Stimulated activated CD8-positive, alpha-beta memory T cell treated with anti-CD3 and anti-CD28 coated beads, Interleukin-7, amount 100 ng/mL, for 48 hours (primary cell): ENCODE measurements at places on chromosomes 2 and 18.

GRCh38 chr2:71788186-71788525, 334.8 kb downstream of the DYSF start:
- DNase-seq: no peak

- DNase-seq: no peak
Measured at GRCh38 chr2:28049416-28049815, 158.9 kb downstream of the BABAM2 start.

DNA sequence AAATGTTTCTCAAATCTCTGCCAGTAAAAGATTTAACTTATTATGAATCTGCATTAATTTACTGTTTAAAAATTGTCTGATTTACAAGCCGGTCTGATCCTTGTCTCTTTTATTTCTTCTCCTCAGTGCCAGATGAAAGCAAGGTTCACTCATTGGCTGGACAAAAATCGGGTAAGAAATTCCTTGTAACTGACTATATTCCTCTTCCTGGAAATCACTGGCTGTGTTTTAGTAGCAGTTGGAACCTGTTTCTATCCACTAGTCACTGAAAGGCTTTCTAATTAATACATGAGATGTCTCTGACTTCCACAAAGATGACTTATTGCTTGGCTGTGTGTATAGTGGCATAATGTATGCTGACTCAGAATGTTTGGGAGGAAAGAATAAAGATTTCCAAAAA, 436.6 kb upstream of the NRP2 start:
- DNase-seq: no peak

DNA sequence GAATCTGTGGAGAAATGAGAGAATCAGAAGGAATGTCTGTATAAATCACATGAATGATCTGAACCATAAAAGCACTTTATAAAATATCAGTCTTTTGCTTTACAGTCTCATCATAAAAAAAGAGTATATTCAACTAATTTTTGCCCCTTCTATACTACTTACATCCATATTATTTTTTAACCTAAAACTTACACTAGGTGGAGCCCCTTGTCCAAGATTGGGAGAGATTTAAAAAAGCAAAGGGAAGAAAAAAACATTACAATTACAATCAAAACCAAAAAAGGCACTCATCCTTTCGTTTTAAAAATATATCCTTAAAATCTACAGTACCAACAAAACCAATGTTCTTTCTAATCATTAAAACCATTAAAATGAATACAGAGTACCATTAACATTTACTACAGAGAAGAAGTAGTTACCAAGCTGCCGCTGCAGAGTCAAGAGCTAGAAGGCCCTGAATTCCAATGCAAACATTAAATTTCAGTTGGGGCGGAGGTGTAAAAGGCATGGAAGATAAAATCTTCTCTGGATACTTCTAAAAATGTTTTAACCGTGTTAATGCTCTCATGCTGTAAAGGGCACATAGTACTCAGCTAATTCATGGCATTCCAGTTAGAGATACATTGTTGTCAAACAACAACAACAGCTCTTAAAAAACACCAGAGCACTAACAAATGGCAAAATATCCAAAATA, 56.7 kb upstream of the EPB41L3 start:
- no peak for DNase-seq

DNA sequence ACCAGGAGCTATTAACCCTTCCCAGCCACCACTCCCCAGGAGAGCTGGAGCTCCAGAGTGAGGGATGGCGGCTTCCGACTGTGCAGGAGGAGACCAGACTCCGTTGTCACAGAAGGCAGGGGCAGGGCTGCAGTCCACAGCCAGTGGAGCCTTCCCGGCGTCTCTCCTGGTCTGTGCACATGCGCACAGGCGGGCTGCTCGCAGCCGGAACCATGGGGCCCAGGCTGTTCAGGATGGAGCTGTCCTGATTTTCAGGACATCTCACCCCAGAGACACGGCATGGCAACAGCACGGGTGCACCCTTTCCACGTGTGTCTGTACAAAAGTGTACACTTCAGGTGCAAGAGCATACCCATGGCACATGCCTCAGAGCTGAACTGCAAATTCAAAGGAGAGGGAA, 28.9 kb downstream of the EIPR1 start:
- no peak for DNase-seq

DNA sequence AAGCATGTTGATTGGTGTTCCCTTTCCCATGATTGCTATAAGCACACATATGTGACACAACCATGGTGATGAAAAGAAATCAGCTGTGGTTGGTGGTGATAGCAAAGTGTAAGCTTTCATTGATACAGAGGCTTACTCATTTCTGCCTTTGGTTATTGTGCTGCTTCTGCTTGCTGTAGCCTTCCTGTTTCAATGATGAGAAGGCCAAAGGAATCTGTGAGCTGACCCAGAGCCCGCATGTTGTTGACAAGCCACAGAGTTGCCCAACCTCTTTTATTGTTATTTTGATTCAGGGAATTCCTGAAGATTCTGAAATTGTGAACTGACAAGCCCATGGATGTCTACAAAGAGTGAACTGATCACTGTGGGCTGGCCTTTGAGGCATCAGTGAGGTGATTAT, 164.4 kb downstream of the TMEFF2 start:
- DNase-seq: no peak

DNA sequence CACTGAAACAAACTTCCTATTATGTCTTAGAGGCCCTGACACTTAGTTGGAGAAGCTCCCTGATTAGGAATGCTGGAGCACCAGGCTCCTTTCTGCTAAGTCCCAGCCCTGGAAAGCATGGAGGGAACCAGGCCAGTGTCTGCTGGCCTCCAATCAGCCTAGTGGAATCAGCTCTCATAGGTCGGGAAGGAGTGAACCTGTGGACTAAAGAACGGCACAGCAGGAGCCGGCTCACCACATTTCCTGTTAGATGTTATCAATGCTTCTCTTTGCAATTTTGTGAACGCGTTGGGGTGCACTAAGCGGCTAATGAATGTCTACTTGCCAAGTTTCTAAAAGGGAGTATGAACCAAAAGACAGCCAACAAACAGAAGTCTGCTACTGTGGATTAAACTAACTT, 296.6 kb downstream of the NAPG start:
- no peak for DNase-seq

GRCh38 chr2:134461511-134461910, 207.6 kb downstream of the MGAT5 start:
- no peak for DNase-seq

- no peak for DNase-seq
Measured at GRCh38 chr2:239445771-239446524, 45.1 kb upstream of the HDAC4 start.

DNA sequence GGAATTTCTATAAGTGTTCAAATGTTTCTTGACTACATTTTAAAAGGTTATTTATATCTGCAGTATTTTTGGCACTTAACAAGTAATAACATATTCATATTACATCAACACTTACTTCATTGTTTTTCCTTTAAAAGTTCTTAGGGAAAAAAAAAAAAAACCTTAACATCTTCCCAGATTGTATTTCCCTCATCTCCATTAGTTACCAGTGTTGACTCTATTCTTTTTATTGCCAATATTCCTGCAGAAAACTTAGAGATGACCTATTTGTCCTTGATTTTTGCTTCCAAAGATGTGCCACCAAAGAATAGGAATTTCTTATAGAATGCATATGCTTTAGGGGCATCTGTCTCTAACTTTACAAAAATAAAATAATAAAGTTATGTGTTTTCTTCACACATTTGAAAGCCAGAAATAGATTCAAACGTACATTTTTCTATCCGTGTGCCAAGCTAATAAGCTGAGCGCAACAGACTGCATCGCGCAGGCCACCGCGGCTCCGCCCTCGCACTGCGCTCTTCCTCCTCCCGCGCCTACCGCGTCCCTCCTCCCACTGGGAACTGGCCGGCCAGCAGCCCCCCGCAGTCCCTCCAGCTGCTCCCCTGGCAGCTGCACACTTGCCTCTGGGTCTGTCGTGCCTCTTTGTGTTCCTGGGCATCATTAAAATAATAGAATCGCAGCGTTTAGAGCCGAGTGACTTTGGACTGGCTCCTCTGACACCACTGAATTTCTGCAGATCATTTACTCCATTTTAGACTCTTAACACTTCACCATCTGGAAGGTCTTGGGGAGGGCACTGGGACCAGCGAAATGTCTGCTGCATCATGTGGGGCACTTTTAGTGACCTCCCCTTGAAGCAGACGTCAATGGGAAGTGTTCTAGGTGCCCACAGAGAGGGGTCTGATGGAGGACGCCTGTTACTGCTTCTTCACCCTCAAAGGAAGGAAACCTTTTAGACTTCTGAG, 21.2 kb upstream of the NAB1 start:
- DNase-seq: no peak

GRCh38 chr2:218852911-218853667, 6.5 kb upstream of the WNT6 start:
- peak; percentile 27 for DNase-seq

DNA sequence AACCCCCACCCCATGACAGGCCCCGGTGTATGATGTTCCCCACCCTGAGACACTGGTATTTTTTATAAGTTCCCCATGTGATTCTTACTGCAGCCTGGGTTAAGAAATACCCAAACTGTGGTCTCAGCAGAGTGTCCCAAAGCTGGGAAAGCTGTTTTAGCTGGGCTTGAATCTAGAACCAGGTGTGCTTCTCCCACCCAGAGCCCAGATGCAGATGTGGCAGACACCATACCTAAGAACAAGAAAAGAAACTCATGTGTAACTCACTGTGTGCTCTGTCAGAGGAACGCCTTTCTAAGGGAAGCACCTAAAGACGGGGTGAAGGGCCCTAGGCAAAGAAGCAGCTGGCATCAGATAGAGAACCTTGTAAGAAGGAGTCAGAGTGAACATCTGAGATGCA, 23.9 kb downstream of the DOK1 start:
- no peak for DNase-seq

- no peak for DNase-seq
Measured at GRCh38 chr2:106953236-106953635, 67.3 kb upstream of the ST6GAL2 start.

DNA sequence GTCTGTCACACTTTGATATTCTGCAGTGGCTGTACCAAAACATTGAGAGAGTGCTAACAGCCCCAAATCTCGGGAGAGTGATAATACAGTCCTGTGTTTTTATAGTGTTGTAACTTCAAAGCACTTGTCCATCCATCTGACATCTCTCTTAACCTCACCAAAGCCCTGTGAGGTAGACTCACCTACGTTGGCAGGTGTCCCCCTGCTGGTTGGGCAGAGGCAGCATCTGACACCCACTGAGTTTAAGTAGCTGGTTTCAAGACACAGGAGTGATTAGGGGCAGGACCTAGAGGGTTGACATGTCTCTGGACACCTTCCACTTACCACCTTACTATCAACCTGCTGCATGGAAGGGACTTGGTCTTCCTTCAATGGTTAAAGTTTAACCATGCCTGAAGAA, 22.9 kb downstream of the COLEC12 start:
- DNase-seq: no peak

DNA sequence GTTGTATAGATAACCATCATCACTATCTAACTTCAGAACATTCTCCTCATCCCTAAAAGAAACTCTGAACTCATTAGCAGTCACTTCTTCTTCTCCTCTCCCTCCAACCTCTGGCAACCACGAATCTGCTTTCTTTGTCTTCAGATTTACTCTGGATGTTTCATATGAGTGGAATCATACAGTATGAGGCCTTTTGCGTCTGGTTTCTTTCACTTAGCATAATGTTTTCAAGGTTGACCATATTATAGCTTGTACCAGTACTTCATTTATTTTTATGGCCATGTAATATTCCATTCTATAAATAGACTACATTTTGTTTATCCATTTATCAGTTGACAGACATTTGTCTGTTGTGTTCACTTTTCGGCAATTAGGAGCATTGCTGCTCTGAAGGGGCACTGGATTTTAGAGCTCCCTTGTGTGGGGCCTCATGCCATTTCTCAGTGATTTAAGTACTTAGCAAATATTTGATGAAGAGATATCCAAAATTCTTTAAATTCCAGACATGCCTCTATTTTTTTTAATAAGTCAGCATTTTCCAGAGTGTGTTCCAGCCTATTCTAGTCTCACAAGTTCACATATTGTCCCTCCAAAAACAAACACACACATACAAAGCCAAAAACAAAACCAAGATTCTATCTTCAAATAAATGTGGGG, 22.5 kb upstream of the MAP3K20 start:
- DNase-seq: no peak

- no peak for DNase-seq
Measured at GRCh38 chr18:49610022-49610445, 48.2 kb downstream of the LIPG start.

GRCh38 chr2:69797235-69797634, 32.2 kb upstream of the GMCL1 start:
- DNase-seq: no peak

DNA sequence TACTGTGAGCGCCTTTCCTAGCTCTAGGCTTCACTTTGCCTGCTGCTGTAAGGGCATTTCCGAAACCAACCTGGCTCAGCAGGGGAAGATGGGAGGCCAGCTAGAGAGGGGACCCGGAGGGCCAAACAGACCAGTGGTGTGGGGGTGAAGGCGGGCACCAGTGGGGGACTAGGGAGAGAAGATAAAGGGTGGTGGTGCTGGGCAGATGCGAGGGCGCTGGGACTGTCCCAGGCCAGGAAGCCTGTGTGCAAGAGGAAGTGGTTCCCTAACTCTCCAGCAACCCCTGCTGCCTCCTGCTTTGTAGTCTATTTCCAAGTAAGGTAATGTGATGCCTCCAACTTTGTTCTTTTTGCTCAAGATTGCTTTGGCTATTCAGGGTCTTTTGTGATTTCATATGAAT, 73.1 kb downstream of the DNAH7 start:
- no peak for DNase-seq

GRCh38 chr18:52190631-52191030, 149.4 kb upstream of the DCC start:
- DNase-seq: no peak

- no peak for DNase-seq
Measured at GRCh38 chr18:49668574-49669275, 106.9 kb downstream of the LIPG start.

GRCh38 chr2:197138506-197138905, 172.1 kb downstream of the ANKRD44 start:
- DNase-seq: no peak

- no peak for DNase-seq
Measured at GRCh38 chr2:56749152-56749752, 565.5 kb downstream of the CCDC85A start.

DNA sequence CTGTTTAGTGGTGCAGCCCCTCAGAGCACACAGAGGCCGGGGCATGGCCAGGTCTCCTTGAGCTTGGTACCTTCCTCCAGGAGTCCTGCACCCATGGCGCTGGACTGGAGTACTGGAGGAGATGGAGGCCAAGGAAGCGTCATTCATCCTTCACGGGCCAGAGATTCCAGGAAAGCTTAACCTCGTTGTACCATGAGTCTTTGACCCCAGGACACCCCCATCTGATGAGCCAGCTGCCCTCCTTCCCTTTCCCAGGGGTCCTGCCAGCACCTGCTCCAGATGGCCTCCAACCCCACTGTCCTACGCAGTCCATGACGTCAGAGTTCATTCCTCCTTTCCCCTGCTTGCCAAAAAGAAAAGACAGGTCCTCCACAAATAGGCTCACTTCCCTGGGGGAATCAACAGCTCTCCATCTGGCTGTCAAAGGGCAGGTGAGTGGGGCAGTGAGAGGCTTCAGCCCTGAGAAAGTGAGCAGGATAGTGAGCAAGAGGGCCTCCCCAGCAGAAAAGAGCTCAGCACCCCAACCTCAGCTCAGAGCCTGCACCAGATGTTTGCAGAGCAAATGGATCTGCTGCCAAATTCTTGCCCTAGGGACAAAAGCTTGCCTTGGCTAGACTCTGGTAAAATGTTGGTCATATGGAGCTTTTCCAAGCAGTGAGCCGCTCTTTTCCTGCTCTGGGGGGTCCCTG, 4.5 kb upstream of the NPPC start:
- DNase-seq: no peak
